ENCODE measurements at places on chromosomes 1 and 21. TPM values are rescaled to one million over a fixed set of nuclear protein-coding genes. Genes with fewer than 3 reads are reported as not detected.
A peak's percentile ranks its signal among the peaks of the same experiment; 100 is the strongest.

Gene CYYR1
- not detected for polyA plus RNA-seq

Gene TGFBR3
- polyA plus RNA-seq, result 245 TPM

Gene SLC16A4
- polyA plus RNA-seq, result not detected

Gene PAX7
- polyA plus RNA-seq, result not detected

Gene RPTN
- not detected for polyA plus RNA-seq

Gene KRTAP21-2
- not detected for polyA plus RNA-seq

Gene C1orf94
- not detected for polyA plus RNA-seq

Gene UTP25
- 2.6 TPM for polyA plus RNA-seq

Gene CCDC28B
- polyA plus RNA-seq, result 61.2 TPM

GRCh38 chr1:154502066-154502743, at the start of the genes SHE and TDRD10:
SHE (minus strand) TSS chr1:154502412; CDS start chr1:154502026, 386 bp downstream.
TDRD10 (plus strand) TSS chr1:154502219; CDS start chr1:154506904, 4,685 bp downstream.
- peak; percentile 17 for DNase-seq
- H3K27me3 ChIP-seq, result peaks cover 23% of the 10 kb centered on the region
- peaks cover 7% of the 10 kb centered on the region for H3K36me3 ChIP-seq
- H3K27ac ChIP-seq, result no peak within 1 kb of the TSS

- peak overlapping the region; percentile 74 for H3K27ac ChIP-seq
- H3K4me1 ChIP-seq, result peaks cover 29% of the 10 kb centered on the region
- no peak for DNase-seq
- peaks cover 32% of the 10 kb centered on the region for H3K27me3 ChIP-seq
Measured at GRCh38 chr1:156844102-156844501, 14.8 kb downstream of the INSRR start.

DNA sequence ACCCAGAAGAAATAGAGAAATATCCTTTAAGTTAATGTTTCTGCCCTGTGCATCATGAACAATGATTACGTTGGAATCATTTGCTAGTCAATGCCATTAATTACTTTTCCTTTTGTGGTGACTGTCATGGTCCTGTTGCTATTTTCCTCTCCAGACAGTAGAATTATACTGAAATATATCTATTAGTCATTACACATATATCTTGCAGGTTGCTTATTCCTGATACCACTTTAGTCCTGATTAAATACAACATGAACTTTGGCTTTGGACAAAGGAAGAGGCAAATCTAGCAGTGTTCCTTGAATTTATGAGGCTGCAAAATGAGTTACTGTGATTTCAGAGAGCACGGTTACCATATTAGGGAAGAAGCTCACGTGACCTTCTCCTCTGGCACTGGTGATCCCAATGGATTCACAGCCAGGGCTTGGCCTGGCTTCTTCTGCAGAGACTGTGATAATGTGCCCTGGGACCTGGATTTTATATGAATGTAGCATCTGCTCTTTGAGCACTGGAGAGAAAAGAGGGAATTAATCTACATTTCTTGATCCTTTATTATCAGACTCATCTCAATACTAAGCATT, 12.4 kb upstream of the KRTAP19-8 start:
- H3K36me3 ChIP-seq, result no peaks in the 10 kb centered on the region
- no peak overlapping the region for H3K4me3 ChIP-seq
- no peaks in the 10 kb centered on the region for H3K27me3 ChIP-seq
- H3K27ac ChIP-seq, result no peak overlapping the region
- no peaks in the 10 kb centered on the region for H3K4me1 ChIP-seq

DNA sequence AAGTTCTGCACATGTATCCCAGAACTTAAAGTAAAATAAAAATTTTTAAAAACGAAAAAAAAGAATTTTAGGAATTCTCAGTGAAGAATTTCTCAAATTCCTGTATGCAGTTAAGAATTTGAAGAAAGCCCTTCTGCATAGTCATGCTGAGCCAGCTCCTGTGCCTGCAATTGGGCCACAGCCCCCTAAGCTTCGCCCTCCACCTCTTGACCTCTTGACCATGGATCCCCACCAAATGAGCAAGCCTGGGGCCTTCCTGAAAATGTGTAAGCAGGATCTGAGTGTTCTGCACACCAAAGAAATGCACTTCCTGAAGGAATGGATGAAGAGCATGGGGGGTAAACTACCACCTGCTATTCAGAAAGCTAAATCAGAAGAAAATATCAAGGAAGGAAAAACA, 52.0 kb downstream of the NBPF6 start:
- no peak overlapping the region for H3K27ac ChIP-seq
- H3K36me3 ChIP-seq, result peaks cover 4% of the 10 kb centered on the region
- H3K4me3 ChIP-seq, result no peak overlapping the region
- no peak for DNase-seq
- H3K27me3 ChIP-seq, result peaks cover 9% of the 10 kb centered on the region
- no peaks in the 10 kb centered on the region for H3K4me1 ChIP-seq

DNA sequence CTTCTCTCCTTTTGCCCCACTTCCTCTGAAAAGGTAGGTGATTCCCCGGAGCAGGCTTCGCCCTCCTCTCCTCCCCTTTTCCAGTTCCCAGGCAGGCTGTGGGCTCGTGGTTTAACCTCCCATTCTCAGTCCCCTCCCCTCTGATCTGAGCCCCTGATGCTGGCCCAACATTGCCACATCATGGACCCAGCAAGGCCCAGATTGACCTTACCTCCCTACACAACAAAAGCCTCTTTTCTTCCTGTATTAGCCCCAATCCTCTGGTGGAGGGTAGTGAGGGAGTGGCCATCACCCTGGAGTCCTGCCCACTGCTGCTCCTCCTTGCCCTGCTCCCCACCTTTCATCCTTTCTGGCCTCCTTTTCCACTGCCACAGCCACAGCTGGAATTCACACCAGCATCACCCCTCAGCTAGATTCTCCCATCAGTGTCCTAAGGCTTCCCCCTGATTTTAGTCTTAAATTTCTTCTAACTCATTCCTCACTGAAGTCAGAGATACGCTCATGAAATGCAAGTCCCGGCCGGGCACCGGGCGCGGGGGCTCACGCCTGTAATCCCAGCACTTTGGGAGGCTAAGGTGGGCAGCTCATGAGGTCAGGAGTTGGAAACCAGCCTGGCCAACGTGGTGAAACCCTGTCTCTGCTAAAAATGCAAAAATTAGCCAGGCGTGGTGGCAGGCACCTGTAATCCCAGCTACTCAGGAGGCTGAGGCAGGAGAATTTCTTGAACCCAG, 7.0 kb upstream of the ZBTB48 start:
- H3K4me1 ChIP-seq, result no peaks in the 10 kb centered on the region
- H3K4me3 ChIP-seq, result no peak overlapping the region
- no peaks in the 10 kb centered on the region for H3K36me3 ChIP-seq
- no peak for DNase-seq
- H3K27ac ChIP-seq, result no peak overlapping the region
- no peaks in the 10 kb centered on the region for H3K27me3 ChIP-seq

DNA sequence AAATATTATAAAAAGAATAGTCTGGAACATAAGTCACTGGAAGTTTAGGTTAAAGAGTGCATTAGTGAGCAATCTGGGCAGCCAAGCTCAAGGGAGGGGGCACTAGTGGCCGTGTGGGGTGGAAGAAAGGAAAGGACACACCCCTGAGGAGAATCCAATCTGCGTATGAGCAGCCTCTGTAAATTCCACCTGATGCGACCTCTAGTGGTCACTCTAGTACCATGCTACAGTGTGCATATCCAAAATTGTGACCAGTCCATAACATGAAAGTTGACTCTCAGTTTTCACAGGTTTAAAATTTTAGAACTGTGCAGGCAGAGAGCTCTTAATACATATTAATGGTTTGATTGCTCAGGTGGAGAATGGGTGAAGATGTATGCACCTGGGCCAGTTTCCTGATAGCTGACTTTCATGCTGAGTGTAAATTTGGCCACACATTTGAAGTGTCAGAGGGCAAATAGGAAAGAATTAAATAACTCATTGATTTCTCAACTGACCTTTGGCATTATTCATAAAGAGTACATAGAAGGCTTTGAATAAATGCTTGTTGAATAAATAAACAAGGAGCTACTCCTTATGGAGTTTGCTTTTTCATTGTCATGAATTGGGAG, 105.9 kb upstream of the C21orf91 start:
- H3K36me3 ChIP-seq, result no peaks in the 10 kb centered on the region
- no peaks in the 10 kb centered on the region for H3K27me3 ChIP-seq
- H3K27ac ChIP-seq, result no peak overlapping the region
- no peak overlapping the region for H3K4me3 ChIP-seq

- H3K27ac ChIP-seq, result no peak overlapping the region
- no peak overlapping the region for H3K4me3 ChIP-seq
- peaks cover 6% of the 10 kb centered on the region for H3K27me3 ChIP-seq
- H3K36me3 ChIP-seq, result no peaks in the 10 kb centered on the region
- no peak for DNase-seq
- no peaks in the 10 kb centered on the region for H3K4me1 ChIP-seq
Measured at GRCh38 chr21:45809421-45809820, 165.9 kb downstream of the PCBP3 start.

GRCh38 chr1:227459326-227459841, 104.0 kb upstream of the ZNF678 start:
- H3K27me3 ChIP-seq, result peaks cover 4% of the 10 kb centered on the region
- H3K36me3 ChIP-seq, result no peaks in the 10 kb centered on the region
- H3K4me1 ChIP-seq, result no peaks in the 10 kb centered on the region
- no peak overlapping the region for H3K27ac ChIP-seq
- no peak overlapping the region for H3K4me3 ChIP-seq

GRCh38 chr1:107010582-107010981, 45.9 kb upstream of the PRMT6 start:
- no peak for DNase-seq
- H3K36me3 ChIP-seq, result no peaks in the 10 kb centered on the region
- H3K4me3 ChIP-seq, result no peak overlapping the region
- H3K4me1 ChIP-seq, result no peaks in the 10 kb centered on the region
- no peak overlapping the region for H3K27ac ChIP-seq

DNA sequence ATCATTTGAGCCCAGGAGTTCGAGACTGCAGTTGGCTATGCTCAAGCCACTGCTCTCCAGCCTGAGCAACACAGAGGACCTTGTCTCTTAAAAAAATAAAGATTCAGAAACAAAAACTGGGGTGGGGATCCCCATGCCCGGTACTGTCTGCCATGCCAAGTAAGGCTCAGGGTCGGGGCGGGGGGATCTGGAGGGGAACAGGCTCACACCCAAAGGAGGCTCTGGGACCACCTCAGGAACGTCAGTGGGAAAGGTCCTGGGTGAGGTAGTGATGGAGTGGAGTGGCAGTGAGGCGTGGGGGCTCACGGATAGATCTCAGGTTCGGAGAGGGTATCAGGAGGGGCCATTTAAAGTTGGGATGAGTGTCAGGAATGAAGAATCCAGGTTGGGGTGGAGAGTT, 765 bp upstream of the S100A4 start:
- H3K27me3 ChIP-seq, result peaks cover 8% of the 10 kb centered on the region
- H3K27ac ChIP-seq, result peak overlapping the region; percentile 98
- DNase-seq, result no peak
- H3K36me3 ChIP-seq, result peaks cover 28% of the 10 kb centered on the region

GRCh38 chr1:197763769-197764168, 11.5 kb downstream of the DENND1B start:
- no peaks in the 10 kb centered on the region for H3K27me3 ChIP-seq
- peaks cover 39% of the 10 kb centered on the region for H3K4me1 ChIP-seq
- no peak overlapping the region for H3K27ac ChIP-seq
- H3K4me3 ChIP-seq, result no peak overlapping the region
- H3K36me3 ChIP-seq, result no peaks in the 10 kb centered on the region

- peaks cover 2% of the 10 kb centered on the region for H3K27me3 ChIP-seq
- no peaks in the 10 kb centered on the region for H3K4me1 ChIP-seq
- no peak overlapping the region for H3K4me3 ChIP-seq
- H3K27ac ChIP-seq, result no peak overlapping the region
- H3K36me3 ChIP-seq, result no peaks in the 10 kb centered on the region
Measured at GRCh38 chr1:111538343-111539025, 35.1 kb upstream of the ADORA3 start.

DNA sequence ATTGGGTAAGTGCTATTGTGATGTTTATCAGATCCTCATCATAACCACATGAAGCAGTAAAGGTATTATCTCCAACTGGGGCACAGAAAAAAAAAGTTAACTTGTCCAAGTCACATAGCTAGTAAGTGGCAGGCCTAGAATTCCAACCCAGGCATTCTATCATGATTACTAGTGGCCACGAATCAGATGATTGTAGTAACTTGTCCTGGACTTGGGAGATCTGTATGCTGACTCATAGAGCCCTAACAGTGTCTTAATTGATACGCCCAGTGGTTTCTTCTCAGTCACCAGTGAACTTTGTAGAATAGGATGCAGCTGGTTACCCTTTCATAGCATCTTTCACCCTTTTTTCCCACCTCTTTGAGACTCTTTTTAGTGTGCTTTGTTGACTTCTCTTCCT, 91.1 kb upstream of the UBE2U start:
- H3K27ac ChIP-seq, result no peak overlapping the region
- H3K27me3 ChIP-seq, result no peaks in the 10 kb centered on the region
- H3K36me3 ChIP-seq, result no peaks in the 10 kb centered on the region
- no peak overlapping the region for H3K4me3 ChIP-seq
- H3K4me1 ChIP-seq, result no peaks in the 10 kb centered on the region

- no peak overlapping the region for H3K27ac ChIP-seq
- H3K4me1 ChIP-seq, result peaks cover 43% of the 10 kb centered on the region
- H3K4me3 ChIP-seq, result no peak overlapping the region
- no peak for DNase-seq
- peaks cover 3% of the 10 kb centered on the region for H3K36me3 ChIP-seq
Measured at GRCh38 chr1:51241119-51241518, 5.0 kb downstream of the RNF11 start.
